Inflammatory macrophage (primary cell): ENCODE measurements at places on chromosomes 6 and 20.

DNA sequence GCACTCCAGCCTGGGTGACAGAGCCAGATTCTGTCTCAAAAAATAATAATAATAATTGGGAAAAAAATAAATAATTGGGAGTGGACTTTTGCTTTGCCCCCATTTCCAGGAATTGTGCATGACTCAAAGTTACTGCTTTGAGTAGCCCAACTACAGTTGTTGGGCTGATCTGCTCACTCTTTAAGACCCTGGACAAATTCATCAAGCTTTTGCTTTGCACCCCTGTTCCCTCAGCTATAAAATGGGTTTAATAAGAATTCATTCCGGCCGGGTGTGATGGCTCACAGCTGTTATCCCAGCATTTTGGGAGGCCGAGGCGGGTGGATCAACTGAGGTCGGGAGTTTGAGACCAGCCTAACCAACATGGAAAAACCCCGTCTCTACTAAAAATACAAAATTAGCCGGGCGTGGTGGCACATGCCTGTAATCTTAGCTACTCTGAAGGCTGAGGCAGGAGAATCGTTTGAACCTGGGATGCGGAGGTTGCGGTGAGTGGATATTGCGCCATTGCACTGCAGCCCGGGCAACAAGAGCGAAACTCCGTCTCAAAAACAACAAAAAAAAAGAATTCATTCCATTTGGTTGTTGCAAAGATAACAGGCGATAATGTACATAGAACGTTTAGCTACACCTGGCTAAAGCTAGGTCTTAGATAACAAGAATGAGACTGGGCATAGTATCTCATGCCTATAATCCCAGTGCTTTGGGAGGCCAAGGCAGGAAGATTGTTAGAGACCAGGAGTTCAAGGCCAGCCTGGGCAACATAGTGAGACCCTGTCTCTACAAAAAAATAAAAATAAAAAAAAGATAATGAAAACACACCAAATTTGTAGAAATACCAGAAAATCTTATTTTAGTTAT lies 87.9 kb upstream of the ZNF217 start:
- no peak for DNase-seq

DNA sequence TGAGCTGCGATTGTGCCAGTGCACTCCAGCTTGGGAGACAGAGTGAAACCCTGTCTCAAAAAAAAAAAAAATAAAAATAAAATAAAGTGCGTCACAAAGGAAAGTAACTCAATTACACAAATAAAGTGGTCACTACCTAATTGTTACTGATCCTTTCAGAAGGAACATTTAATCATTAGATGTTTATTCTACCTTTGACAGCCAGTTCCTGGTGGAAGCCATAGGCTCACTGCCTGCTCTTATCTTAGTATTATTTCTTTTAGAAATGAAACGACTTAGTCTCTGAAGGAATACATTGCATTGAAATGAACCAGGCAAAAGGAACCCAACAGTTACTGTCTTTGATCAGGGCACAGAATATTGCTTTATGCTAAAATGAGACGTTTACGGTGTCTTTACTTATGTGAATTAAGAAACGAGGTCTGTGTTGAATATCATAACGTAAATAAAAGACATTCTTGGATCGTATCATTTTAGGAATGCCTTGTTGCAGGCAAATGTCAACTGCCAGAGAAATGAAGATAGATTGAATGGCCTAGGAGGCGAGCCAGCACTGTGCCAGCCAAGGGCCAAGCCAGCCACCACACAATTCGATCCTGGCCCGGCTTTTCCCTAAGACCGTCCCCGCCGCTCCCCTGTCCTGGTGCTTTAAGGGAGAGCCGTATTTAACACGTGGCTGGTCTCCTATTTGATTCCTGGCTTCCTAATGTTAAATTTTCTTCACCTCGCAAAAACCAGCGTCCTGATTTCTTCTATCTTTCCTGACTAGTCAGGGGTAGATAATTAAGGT lies 136.7 kb upstream of the GMDS start:
- DNase-seq, result no peak

DNA sequence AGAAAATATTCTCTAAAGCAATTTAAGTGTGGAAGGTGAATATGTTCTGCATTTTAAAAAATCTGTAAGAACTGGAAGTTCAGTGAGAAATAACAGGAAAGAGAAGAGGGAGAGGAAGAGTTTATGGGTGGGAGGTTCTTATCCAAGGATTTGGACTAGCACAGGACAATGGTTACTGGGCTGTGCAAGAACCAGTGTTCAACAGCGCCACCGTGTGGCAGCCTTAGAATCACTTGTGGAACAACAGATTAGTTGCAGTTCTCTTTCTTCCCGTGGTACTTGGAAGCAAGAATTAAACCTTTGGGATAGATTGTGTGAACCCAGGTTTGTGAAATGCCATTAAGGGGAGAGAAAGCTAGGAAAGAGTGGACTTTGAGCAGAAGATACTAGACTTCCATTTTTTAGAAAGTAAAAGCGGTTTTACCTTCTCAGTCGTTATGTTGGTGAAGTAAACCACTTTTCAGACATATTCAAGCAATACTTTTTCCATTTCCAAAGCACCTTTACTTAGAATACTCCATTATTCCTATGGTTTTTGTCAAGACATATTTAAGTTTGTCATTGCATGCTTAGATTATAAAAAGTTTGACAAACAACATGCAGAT lies 436.7 kb downstream of the RNF144B start:
- peak; percentile 67 for DNase-seq

- no peak for DNase-seq
These were observed 47.9 kb upstream of the ARID1B start for GRCh38 chr6:156729248-156729647.
